ENCODE measurements at places on chromosomes 1 and 21.

DNA sequence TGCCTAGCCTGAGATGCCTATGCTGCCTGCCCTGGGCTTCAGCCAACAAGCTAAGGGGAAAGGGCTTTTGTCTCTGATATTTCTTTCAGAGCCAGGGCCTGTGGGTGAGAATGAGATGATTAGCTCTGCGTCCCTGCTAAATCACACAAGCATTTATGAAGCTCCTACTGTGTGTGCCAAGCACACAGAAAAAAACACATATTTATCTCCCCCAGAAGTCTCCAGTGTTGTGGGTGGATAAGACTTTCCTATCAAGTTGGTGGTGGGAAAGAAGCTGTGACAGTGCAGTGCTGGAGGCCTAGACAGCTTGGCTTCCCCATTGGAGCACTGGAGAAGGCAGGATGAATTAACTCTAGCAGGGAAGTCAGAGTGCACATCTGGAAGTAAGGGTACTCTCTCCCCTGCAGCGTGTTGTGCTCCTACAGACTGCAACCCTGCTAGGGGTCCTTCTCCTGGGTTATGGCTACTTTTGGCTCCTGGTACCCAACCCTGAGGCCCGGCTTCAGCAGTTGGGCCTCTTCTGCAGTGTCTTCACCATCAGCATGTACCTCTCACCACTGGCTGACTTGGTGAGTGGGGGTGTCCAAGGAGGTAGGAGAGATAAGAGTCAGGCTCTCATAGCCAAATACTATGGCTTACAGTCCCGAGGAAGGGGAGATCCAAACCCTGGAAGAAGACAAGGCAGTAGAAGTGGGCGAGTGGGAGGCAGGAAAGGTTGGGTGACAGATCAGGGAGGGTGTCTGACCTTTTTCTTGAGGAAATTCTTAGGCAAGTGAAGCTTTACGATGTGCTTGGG is 1.7 kb downstream of the SLC50A1 start:
- no peak for DNase-seq

DNA sequence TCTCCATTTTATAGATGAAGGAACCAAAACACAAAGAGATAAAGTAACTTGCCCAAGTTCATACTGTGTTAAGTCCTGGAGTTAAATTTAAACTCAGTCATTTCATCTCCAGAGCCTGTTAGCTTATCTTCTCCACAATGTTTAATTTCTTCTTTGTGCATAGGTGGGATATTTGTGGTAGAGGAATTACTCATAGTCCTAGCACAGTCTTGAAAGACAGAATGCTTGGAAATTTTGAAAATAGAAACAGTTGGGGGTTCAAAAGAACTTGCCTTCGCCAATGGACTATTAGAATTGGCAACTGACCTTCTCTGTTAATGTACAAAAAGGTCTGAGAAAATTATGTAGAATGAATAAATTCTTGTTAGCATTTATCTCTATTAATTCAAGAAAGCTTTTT is 832.0 kb upstream of the PRMT6 start:
- DNase-seq: no peak

GRCh38 chr1:221994939-221995338 is 253.1 kb upstream of the DUSP10 start:
- DNase-seq: no peak

DNA sequence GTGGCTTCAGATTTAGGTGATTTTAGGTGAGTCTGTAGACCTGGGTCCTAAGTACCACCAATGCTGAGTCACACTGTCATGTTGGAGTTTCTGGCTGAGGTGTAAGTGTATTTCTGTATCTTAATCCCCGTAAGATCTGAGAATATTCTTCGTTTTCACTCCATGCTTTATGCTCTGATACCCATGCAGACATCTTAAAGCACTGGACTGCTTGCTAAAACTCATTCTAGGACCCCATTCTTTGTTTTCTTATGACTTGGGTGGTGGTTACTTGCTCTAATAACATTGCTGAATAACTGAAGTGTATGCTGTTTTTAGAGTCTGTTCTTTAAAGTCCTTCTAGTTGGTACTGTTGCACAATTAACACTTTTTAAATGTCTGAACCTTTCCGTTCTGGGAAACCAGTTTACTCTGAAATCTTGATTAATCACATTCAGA is 36.6 kb downstream of the CDC42 start:
- DNase-seq: no peak
